AG08396 (cell line): ENCODE measurements at places on chromosomes 7 and 10.

- no peak for DNase-seq
Measured at GRCh38 chr7:117675497-117676435, 195.9 kb downstream of the CFTR start.

DNA sequence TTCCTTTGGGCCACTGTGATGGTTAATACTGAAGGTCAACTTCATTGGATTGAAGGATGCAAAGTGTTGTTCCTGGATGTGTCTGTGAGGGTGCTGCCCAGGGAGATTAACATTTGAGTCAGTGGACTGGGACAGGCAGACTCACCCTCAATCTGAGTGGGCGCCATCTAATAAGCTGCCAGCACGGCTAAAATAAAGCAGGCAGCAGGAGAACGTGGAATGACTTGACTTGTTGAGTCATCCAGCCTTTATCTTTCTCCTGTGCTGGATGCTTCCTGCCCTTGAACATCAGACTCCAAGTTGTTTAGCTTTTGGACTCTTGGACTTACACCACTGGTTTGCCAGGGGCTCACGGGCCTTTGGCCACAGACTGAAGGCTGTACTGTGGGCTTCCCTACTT is 1046.9 kb downstream of the TYW1 start:
- no peak for DNase-seq

GRCh38 chr7:70303780-70304179 is 705.5 kb downstream of the AUTS2 start:
- no peak for DNase-seq

- DNase-seq, result no peak
Measured at GRCh38 chr10:54402576-54402975, 398.5 kb downstream of the PCDH15 start.

- no peak for DNase-seq
Measured at GRCh38 chr10:86246279-86246940, 120.2 kb downstream of the GRID1 start.

GRCh38 chr7:13822678-13823077 is 166.8 kb downstream of the ETV1 start:
- DNase-seq, result no peak

GRCh38 chr7:155965010-155965409 is 152.7 kb upstream of the SHH start:
- no peak for DNase-seq

GRCh38 chr10:118840776-118841468 is 86.2 kb upstream of the CACUL1 start:
- no peak for DNase-seq

DNA sequence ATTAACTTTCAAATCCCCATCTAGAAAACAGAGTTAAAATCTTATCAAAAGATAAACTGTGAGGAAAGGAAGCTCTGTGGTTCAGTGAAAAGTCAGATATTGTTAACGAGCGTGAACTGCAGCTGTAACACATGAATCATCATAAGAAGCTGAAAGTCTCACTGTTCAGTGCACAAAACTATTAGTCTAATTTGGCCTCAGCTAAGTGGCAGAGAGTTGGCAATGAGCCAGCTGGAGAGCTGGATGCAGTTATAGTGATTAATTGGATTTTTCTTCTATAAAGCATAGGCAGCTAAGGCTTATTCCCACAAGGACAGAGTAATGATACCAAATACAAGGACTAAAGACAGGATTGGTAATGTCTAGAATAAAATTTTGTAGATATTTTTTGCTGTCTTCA is 101.1 kb upstream of the ABCB5 start:
- peak; percentile 3 for DNase-seq

DNA sequence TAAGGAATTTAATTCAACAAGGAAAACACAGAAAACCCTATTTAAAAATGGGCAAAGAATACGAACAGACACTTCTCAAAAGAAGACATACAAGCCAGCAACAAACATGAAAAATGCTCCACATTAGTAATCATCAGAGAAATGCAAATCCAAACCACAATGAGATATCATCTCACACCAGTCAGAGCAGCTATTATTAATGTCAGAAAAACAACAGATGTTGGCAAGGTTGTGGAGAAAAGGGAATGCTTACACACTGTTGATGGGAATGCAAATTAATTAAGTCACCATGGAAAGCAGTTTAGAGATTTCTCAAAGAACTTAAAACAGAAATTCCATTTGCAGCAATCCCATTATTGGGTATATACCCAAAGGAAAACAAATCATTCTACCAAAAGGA is 55.2 kb downstream of the GCC1 start:
- no peak for DNase-seq

- DNase-seq, result no peak
Measured at GRCh38 chr10:119383174-119383856, 159.2 kb downstream of the RGS10 start.

- no peak for DNase-seq
Measured at GRCh38 chr10:6973899-6974298, 393.8 kb upstream of the PRKCQ start.

DNA sequence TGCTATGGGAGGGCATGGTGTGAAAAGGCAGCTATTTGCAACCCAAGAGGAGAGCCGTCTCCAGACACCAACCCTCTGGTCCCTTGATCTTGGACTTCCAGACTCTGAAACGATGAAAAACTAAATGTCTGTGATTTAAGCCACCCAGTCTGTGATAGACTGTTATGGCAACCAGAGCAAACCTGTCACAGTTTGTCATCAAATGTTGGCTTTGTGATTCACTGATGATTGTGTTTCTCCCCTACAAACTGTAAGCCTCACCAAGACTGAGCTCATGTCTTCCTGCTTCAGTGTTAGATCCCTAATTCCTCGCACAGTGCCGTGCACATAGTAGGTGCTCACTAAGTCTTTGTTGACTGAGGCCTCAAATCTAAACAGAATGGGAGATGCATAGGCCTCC is 224.6 kb upstream of the PITRM1 start:
- DNase-seq, result peak; percentile 61

DNA sequence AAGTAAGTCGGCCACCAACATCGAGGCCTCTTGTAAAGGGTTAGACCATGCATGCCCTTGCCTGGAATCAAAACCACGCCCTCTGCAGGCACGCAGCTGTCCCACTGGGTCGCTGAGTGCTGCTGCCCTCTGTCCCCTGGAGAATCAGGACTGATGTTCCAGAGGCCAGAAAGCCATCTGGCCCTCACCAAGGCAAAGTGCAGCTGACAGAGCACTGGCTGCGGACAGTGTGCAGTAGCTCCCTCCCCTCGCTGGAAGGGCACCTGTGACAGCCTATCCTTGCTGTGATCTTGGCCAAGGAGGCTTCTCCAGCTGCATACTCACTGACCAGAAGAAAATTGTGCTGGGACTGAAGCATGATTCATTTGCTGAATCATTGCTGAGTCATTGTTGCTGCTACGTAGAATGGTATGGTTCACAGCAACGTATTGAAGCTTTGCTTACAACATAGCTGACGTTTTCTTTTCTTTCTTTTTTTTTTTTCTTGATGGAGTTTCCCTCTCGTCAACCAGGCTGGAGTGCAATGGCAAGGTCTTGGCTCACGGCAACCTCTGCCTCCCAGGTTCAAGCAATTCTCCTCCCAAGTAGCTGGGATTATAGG is 30.4 kb downstream of the DDC start:
- peak; percentile 84 for DNase-seq
